ENCODE measurements at places on chromosomes 1 and 21.
A peak's percentile ranks its signal among the peaks of the same experiment; 100 is the strongest.

GRCh38 chr1:39462074-39462473 is 29.4 kb upstream of the BMP8A start:
- DNase-seq: peak; percentile 63

DNA sequence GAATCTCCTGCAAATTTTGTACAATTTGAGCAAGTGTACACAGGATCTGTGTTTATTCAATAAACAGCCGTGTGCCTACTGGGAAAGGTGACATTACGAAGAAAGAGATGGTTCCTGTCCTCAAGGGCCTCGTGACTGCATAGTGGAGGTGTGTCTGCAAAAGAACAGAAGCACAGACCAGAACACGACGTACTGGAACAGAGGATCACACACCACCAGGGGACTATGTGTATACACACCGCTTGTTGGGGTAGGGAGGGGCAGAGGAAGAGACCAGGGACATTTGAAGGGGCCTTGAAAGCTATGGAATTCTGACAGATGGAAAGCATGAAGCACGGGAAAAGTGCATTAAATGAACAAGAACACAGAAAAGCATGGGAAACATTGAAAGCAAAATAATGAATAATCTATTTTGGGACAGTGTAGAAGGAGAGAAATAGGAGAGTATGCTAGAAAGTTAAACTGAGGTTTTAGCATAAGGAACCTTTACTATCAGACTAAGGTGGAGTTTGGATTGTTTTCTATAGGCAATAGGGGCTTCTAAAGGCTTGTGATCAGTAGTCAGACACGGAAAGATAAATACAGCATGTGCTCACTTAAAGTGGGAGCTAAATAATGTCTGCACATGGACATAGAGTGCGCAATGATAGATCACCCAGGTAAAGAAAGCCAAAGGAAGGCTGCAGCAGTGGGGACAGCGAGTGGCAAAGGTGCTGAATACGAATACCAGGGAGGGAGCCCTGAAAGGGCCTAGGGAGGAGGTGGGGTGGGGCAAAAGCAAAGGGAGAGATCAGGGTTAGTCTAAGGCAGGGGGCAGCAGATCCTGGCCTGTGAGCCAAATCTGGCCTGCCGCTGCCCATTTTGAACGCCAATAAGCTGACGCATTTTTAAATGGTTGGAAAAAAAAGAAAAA is 11.0 kb downstream of the JAK1 start:
- DNase-seq: no peak

DNA sequence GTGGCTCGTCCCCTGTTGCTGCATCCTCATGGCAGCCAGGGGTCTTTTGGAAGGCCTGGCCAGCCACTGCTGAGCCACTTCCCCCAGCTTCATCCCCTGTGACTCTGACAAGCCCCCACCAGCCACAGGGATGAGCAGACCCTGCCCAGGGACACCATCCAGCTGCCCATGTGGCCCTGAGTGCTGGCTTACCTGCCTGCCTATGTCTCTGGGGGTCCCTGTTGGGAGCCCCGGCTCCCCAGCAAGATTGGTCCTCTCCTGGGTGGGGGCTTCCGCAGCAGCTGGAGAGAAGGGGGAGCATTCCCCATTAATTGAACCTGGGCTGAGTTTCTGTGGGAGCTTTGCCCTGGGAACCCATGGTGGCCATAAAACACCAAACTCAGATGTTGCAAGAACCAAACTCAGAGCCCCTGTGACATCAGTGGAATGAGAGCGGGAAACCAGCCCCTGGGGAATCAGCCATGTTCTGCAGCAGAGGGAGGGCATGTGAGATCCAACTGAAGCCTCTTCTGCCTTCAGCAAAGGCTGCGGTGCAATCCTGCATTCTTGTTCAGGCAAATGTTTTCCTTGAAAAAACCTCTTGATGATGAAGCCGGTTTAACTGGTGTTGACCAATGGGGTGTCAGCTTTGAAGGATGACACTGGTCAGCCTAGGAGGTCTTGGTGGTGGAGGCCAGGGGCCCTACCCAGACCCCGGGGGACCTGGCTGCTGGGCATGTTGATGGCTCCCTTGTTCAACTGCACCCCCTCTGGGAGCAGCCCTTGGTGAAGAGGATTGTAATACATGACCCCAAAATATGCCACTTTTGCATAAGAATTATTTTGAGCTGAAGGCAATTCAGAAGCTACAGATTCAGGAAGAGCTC is 28.3 kb upstream of the COL18A1 start:
- no peak for DNase-seq

GRCh38 chr1:151756291-151756690 is 7.0 kb downstream of the MRPL9 start:
- DNase-seq: peak; percentile 61

- DNase-seq: no peak
Observed at GRCh38 chr1:182041615-182042014, 19.9 kb downstream of the ZNF648 start.

DNA sequence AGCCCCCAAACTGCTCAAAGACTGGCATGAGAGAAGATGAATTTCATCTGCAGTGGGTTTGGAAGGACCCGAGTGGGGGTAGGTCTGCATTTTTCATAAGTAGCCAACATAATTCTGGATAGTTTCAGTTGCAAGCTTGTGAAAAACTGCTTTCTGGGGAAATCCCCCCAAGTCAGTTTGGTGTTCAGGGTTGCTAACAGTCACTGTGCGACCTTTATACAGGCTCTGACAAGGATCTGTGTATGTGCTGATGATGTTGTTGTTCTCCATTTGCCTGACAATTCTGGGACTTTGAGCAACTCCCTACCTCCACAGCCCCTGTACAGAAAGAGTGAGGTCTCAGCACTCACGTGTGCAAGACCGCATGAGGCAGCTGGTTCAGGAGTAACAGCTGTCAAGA is 87.9 kb downstream of the SUSD4 start:
- DNase-seq: no peak

GRCh38 chr21:36028127-36029069 is 31.9 kb downstream of the SETD4 start:
- DNase-seq: peak; percentile 71

DNA sequence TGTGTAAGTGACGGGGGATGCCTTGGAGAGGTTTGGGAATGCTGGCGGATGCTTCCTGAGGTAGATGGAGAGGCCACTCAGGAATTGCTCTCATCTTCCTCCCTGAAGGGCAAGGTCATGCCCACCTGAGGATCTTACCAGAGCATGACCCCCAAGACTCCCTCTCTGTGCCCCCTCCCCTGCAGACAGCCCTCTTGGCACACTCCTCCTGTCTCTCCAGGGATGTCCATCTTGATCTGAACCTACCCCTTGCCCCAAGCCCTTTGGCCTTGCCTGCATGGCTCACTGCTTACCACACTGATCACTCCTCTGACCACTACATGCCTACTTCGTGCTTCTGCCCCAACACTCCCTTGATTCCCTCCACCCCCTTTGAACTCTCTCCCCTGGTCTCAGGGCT is 17.9 kb upstream of the MPL start:
- no peak for DNase-seq

- DNase-seq: no peak
Observed at GRCh38 chr1:100806601-100807000, 87.1 kb downstream of the VCAM1 start.

- no peak for DNase-seq
Observed at GRCh38 chr1:79524126-79524525, 517.6 kb upstream of the ADGRL4 start.

GRCh38 chr1:17635811-17636210 is 96.3 kb downstream of the ARHGEF10L start:
- no peak for DNase-seq
